ENCODE measurements at places on chromosomes 13 and 19.

- no peak for DNase-seq
Observed at GRCh38 chr19:58056861-58057260, 2.2 kb upstream of the ZNF135 start.

GRCh38 chr13:73765651-73766384 lies 368.4 kb downstream of the KLF12 start:
- DNase-seq, result peak; percentile 70

DNA sequence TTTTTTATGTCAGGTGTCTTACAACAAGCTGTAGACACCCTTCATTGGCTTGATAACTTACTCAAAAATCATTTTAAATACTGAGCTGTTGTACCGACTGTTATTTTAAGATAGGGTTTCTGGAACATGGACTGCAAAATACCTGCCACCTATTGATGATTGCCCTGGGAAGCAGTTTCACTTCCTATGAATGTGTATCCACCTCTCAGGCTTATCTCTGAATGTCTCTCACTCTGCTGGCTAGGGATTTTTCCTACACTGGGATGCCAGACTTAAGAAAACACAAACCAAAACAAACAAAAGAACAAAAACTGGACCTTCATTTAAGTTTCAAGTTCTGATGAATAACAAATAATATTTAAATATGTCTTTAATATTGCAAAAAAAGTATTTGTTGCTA lies 663.7 kb downstream of the EFNB2 start:
- DNase-seq, result no peak

GRCh38 chr13:33208290-33209220 lies 77.0 kb downstream of the STARD13 start:
- DNase-seq, result no peak

DNA sequence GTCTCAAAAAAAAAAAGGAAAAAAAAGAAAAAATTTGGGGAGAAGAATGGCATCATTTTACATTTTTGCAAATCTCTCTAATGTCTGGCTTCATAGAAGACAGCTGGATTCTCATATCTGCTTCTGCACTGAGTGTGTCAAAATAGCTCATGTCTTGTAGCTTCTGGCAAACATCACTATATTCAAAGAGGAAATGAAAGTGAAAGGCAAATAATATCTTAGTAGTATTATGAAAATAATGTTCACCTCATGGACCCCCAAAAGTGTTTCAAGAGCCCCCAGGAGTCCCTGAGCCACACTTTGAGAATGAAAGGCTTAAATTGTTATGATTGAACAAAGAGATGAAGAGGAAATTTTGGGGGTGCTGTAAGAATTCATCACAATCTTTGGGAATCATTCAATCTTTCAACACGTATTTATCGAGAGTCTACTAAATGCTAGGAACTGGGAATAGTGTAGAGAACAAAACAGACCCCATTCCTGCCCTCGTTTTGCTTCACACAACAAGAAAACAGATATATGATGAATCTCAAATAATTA lies 1.2 kb upstream of the SLC6A16 start:
- DNase-seq, result no peak

GRCh38 chr19:39701291-39701690 lies 3.0 kb upstream of the LGALS14 start:
- no peak for DNase-seq

DNA sequence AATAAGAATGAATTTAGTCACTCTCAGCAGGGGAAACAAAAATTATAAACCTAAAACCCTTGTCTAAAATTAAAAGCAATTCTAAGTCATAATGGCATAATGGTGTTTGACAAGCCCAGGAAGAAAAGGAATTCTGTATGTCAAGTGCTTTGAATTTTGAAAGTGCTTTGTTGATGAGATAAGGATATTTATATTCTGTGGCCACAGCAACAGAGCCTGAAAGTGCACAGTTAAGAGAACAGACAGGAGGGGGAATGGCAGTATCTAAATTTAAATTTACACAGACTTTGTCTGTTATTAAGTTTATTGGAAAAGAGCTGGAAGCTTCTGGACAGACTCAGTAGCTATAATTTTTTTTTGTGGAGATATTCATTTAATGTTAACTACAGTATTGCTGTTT lies 69.8 kb downstream of the OLFM4 start:
- no peak for DNase-seq

DNA sequence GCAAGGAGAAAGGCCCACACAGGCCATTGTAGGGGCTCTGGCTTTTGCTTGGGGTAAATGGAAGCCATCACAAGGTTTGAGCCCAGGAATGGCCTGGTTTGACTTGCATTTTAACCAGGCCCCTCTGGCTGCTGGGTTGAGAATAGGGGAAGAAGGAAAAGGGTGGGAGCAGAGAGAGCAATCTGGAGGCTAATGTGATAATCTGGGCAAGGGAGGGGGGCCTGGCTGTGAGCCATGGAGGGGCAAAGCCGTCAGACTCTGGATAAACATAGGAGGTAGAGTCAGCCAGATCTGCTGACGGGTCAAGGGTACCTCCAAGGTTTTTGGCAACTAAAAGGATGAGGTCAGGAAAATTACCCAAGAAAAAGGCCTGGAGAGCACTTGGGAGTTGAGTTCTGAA lies 41.6 kb downstream of the RFX2 start:
- DNase-seq, result no peak

- DNase-seq, result no peak
Observed at GRCh38 chr13:49302817-49303216, 55.1 kb downstream of the CDADC1 start.

DNA sequence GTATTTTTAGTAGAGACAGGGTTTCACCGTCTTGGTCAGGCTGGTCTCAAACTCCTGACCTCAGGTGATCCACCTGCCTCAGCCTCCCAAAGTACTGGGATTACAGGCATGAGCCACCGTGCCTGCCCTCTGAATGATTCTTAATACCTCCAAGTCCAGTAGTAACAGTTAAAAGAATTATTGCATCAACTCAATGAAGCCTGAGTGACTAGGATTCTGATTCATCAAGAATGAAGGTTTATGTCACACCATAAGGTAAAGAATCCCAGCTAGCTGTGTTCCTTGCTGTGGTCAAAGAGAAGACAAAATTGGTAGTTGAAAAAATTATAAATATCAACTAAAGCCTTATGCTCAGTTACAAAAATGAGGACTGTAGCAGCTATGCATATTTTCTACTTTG lies 81.2 kb upstream of the ABCC4 start:
- no peak for DNase-seq

DNA sequence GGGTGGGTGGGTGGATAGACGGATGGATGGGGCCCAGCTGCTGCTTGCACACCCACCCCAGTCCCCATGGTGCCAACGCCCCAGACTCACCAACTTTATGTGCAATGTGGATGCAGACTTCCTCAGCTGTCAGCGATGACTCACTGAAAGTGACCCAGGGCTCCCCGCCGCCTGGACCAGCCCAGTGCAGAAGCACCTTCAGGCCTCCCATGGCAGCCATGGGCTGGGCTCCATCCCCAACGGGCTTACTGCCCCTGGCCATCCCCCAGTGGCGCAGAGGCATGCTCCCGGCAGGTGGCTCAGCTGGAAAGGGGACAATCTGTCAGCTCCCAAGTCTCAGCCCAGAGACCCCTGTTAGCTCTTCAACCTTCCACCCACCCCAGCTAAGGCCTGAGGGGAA lies 2.2 kb downstream of the TYK2 start:
- no peak for DNase-seq

DNA sequence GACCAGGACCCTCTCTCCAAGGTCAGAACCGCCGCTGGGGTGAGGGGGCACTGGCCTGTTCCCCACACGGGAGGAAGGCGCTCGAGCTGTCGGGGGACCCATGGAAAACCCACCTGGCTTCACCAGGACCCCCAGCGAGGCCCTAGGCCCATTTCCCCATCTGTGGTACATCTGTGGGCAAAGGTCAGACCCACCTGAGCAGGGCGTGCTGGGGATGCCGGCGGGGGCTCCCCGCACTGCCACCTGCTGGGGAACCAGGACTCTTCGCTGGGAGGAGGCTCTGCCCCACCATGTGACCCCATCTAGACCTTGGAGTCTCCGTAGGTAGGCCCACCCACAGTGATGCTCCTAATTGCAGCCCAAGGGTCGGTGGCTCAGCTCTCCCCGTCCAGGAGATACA lies 511 bp downstream of the WDR88 start:
- no peak for DNase-seq

- DNase-seq, result no peak
Observed at GRCh38 chr19:55368106-55368505, 2.2 kb downstream of the IL11 start.

DNA sequence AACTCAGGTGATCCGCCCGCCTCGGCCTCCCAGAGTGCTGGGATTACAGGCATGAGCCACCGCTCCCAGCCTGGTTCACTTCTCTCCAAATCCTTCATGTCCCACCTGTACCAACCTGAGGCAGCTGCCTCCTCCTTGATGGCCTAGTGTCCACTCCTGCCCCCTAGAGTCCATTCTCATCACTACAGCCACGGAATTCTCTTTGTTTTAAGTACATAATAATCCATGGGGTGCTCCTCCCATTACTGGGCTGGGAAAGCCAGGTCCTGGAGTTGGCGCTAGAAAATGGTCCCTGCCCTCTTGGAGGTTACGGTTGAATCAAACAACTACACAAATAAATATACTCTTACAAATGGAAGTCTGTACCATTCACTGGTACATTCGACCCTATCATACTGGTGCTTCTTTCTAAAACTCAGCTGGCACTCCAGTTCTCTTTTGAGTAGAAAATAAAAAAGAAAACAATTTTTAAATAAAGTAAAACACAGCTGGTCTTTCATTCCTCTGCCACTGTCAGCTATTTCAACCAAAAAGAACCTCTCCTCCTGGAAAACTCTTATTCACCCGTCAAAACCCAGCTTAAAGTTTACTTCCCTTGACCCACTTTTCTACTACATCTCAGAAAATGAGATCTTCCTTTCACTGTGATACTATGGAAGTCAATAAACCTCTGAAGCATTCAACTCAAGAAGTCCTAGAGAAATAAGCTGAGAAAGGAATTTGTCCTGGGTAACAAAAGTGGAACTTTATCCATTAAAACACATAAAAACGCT lies 22.4 kb upstream of the ARHGEF18 start:
- DNase-seq, result peak; percentile 10

- DNase-seq, result peak; percentile 79
Observed at GRCh38 chr13:26280295-26280694, 26.4 kb downstream of the CDK8 start.

DNA sequence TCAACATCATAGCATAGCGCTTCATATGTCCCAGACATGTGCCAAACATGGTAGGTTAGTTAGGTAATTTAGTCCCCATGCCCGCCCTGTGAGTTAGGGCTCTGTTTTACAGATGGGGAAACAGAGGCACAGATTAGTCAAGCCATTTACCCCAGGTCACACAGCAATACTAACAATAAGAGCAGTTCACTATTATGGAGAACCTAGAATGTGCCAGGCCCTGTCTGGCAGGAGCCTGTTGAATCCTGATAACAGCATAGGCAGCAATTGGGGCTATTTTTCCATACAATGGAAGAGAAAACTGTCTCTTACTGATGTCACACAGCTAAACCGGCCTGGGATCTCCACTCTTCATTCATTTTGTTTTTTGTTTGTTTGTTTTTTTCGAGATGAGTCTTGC lies 6.5 kb upstream of the PPP1R37 start:
- no peak for DNase-seq

DNA sequence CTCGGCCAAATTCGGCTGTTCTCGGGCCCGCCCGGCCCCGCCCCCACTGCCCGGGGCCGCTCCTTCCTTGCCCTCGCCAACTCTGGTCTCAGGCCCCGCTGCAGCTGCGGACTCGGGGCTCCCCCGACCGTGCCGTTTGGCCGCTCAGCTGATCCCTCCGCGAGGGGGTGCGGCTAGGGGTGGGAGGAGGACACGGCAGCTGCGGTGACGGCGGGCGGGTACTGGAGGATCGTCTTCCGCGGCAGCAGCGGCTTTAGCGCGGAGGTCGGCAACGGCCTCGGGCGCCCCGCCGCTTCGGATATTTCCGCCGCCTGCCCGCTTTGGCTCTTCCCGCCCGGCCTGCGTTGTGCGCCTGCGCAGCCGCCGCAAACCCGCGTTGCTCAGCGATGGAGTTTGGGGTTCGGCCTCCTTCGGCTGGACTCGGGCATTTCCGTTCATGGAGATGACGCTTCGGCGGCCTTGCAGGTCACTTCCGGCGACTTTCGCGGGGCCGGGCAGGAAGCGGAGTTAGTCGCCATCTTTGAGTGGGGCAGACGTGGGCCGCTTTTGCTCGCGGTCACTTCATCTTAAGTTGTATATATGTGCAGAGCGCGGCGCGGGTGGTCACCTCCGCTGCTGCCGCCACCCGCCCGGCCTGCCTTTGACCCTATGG lies 338 bp upstream of the UBE2M start:
- DNase-seq, result peak; percentile 98

- no peak for DNase-seq
Observed at GRCh38 chr19:40321566-40322270, 26.5 kb downstream of the C19orf47 start.

DNA sequence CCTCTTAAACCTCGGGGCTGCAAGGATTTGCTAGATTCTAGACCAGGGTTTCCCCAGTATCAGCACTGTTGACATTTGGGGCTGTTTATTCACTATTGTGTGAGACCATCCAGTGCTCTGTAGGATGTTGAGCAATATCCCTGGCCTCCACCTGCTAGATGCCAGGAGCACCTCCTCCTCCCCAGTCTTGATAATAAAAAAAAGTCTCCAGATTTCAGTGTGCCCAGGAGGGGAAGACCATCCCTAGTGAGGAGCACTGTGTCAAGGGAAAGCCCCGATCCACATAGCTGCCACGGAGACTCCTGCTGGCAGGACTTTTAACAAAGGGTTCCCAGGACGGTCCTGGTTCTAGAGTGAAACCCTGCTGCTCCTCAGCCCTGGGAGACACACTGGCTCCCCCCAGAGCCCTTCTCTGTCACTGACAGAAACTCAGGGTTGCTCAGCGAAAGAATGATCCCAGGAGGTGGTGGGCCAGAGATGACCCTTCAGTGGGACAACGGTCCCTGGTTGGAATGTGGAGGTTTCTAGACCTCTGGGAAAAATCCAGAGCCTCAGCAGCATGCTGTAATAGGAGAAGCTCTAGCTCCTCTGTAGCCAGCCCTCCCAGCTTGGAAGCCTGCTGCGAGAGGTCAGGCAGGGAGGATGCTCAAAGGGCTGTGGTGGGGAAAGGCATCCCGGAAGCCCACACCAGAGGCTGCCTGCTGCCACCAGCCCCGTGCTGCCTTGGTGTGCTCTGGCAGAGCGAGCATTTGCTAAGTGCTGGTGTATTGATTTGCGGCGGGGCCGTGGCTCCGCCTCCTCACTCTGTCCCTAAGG lies 20.3 kb downstream of the LYL1 start:
- peak; percentile 68 for DNase-seq

DNA sequence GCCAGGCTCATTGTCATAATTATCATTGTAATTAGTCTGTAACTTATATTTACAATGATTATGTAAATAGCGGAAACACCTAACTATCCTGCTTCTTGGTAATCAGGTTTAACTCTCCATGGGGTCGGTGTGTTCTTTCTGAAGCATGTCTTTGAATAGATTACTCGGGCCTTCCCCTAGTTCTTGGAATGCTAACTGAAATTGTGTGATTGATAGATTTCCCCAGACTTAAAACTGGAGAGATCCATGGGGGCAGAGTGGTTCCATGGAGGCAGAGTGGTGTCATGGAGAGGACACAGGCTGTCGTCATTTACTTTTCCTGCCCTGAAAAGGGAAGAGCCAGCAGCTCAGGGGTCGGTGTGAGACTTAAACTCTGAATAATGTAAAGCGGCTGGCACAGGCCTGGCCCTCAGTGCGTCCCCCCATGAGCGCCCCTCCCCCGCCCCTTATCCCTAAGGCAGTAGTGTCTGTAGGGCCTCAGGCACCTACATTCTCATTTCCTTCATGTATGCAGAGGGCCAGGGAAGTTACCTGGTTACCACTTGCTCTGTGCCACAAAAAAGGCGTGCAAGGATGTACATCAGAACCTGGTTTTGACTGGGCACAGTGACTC lies 225.1 kb downstream of the TM9SF2 start:
- no peak for DNase-seq

- DNase-seq, result no peak
Observed at GRCh38 chr13:79626924-79627323, 146.0 kb downstream of the NDFIP2 start.

GRCh38 chr13:93942016-93942415 lies 537.5 kb downstream of the DCT start:
- DNase-seq, result no peak

All from brain microvascular endothelial cell (primary cell).